Thyroid gland (tissue), 4 donors: ENCODE measurements at places on chromosomes 3 and 15. TPM values are rescaled to one million over a fixed set of nuclear protein-coding genes. Genes with fewer than 3 reads are reported as not detected.

GRCh38 chr15:70375586-70375985, 277.9 kb upstream of the TLE3 start:
- no peaks in the 10 kb centered on the region for H3K27me3 ChIP-seq
- DNase-seq: no peak
- H3K36me3 ChIP-seq: no peaks in the 10 kb centered on the region

- no peaks in the 10 kb centered on the region for H3K36me3 ChIP-seq
- H3K27ac ChIP-seq: no peak overlapping the region
- H3K27me3 ChIP-seq: no peaks in the 10 kb centered on the region
- H3K4me1 ChIP-seq: peaks cover 5% of the 10 kb centered on the region
- no peak overlapping the region for H3K4me3 ChIP-seq
Observed at GRCh38 chr3:193793123-193793522, 200.1 kb downstream of the OPA1 start.

The POLQ gene
- 0.40 TPM for total RNA-seq

The GOLGA6D gene
- total RNA-seq: not detected

DNA sequence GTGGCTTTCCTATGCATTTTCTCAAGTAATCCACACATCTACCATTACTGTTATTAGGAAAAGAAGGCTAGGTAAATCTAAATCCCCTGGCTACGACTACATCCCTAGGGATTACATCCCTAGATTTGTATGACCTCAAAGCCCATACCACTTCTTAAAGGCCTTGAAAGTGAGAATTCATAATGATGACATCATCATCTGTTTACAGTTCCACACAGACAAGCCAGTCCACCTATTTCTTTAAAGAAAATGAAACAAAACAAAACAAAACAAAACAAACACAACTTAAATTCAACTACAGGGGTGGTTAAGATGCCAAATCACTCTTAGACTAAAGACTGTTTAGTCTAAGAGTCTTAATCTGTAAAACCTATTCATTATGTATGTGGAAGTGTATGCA, 5.7 kb downstream of the WDR72 start:
- no peak for DNase-seq
- H3K4me3 ChIP-seq: no peak overlapping the region
- H3K36me3 ChIP-seq: no peaks in the 10 kb centered on the region
- peaks cover 17% of the 10 kb centered on the region for H3K4me1 ChIP-seq
- H3K27me3 ChIP-seq: no peaks in the 10 kb centered on the region

The TBCCD1 gene
- total RNA-seq: 21.4 TPM

DNA sequence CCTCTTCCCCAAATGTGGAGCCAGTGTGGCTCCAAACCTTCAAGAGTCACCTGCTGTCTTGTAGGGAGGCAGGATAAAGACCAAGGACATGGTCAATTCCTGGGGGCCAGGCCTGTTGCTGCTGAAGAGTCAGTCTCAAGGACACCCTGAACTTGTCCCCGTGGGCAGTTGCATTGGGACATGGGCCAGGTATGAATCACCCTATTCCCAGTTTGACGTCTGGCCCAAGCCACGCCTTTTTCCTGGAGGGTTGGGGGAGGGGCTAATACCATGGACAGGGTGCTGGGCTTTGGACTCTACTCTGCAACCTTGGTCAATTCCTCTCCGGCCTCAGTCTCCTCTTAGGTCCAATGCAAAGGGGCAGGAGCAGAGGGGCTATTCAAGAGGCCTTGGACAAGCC, 10.4 kb downstream of the ATP2B2 start:
- peak; percentile 12 for DNase-seq
- no peaks in the 10 kb centered on the region for H3K27me3 ChIP-seq

GRCh38 chr3:47874913-47875312, 72.0 kb downstream of the DHX30 start:
- H3K27me3 ChIP-seq: no peaks in the 10 kb centered on the region
- H3K36me3 ChIP-seq: peaks cover 20% of the 10 kb centered on the region
- no peak for DNase-seq
- H3K4me3 ChIP-seq: no peak overlapping the region
- peaks cover 8% of the 10 kb centered on the region for H3K4me1 ChIP-seq

The CPNE9 gene
- total RNA-seq: not detected

DNA sequence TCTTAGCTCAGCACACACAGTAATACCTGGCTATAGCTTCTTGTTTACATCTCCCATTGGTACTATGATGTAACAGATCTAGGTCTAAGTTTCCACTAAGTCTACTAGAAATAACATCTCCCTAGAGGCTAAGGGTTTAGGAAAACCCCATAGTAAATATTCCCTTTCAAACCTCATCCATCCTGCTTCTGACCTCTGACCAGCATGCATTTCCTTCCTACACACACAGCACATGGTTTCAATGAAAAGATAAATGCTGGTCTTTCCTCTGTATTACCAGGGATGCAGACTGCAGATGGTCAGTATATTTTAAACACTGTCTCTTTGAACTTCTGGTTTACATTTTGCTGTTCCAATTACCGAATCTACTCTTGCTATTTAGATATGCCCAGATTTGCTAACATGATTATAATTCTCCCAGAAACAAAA, 96.6 kb downstream of the EFL1 start:
- no peak for DNase-seq
- H3K4me1 ChIP-seq: no peaks in the 10 kb centered on the region
- H3K27me3 ChIP-seq: no peaks in the 10 kb centered on the region
- no peak overlapping the region for H3K27ac ChIP-seq
- no peak overlapping the region for H3K4me3 ChIP-seq

The THBS1 gene
- 15.3 TPM for total RNA-seq

The VWA5B2 gene
- total RNA-seq: not detected

DNA sequence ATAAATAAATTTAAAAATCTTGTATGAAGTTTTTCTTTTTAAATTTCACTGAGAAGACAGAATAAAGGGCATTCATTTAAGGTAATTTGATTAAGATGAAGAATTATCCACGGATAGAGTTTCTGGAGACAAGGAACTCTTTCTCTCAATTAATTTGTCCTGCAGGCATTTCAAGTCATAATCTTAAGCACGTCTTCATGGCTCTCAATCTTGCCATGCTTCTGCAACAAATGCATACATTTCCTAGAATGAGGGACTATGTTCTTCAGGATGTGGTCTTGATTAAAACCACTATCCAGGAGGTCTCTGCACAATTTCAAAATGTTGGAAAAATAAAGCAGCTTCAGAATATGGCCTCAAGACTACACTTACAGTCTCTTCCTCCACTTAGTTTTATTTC, 67.6 kb upstream of the LSAMP start:
- no peak for DNase-seq
- no peaks in the 10 kb centered on the region for H3K4me1 ChIP-seq
- no peaks in the 10 kb centered on the region for H3K36me3 ChIP-seq
- no peaks in the 10 kb centered on the region for H3K27me3 ChIP-seq
- H3K27ac ChIP-seq: no peak overlapping the region
- no peak overlapping the region for H3K4me3 ChIP-seq

- no peak overlapping the region for H3K27ac ChIP-seq
- peaks cover 11% of the 10 kb centered on the region for H3K4me1 ChIP-seq
- no peak overlapping the region for H3K4me3 ChIP-seq
Observed at GRCh38 chr3:111906656-111907055, 47.6 kb downstream of the PHLDB2 start.

The ABHD17C gene
- 7.3 TPM for total RNA-seq

DNA sequence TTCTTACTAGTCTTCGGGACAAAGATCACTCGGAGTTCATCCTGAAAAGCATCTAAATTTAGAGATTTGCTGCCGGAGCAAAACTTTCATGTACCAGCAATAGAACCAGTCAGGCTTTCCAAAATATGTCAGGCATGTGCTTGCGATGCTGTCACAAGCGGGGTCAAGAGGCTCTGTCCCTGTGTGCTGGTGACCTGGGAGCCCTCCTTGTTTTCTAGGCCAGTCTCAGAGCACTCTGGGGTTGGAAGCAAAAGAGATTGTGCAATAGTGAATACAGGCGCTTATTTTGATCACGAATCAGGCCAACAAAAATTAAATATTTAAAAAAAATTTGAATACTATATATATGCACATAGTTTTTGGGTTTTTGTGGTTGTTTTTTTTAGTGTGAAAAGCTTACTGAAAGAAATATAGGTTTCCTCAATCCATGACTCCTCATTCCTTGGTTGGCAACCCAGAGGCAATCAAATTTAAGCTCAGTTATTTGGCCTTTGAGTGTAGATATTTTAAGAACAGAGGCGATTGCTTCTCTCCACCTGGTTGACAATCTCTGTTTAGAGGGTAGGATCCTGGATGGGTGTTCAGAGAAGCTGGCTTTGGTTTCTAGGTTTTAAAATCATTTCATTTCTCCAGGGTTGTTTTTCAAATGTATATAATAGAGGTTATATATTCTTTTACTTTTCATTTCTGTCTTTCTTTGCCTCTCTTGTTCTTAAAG, 8.4 kb upstream of the KLHL24 start:
- peak overlapping the region; percentile 81 for H3K27ac ChIP-seq
- no peaks in the 10 kb centered on the region for H3K36me3 ChIP-seq
- DNase-seq: peak; percentile 88
- no peaks in the 10 kb centered on the region for H3K27me3 ChIP-seq
- no peak overlapping the region for H3K4me3 ChIP-seq
